ENCODE measurements at places on chromosomes 5 and 9. TPM values are rescaled to one million over a fixed set of nuclear protein-coding genes. Genes with fewer than 3 reads are reported as not detected.

MEIKIN gene
- polyA plus RNA-seq: not detected

WNK2 gene
- 16.4 TPM for polyA plus RNA-seq

- no peak for DNase-seq
Observed at GRCh38 chr5:141017943-141018342, 33.2 kb upstream of the PCDHB1 start.

DNA sequence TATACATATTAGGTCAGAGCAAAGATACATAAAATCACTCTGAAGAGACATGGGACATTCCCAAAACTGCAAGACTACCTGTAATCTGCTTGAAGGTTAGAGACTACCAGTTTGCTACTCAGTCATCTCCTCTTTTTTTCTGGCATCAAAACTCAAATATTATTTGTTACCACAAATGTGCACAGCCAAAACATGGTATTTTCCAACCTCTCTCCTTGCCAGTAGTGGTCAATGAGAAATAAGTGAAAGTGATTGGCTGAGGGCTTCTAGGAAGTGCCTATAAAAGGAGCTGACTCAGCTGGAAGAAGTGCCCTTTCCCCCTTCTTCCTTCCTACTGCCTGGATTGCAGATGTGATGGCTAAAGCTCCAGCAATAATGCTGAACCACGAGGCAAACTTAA is 13.8 kb downstream of the GZMK start:
- no peak for DNase-seq

FCN2 gene
- 0.16 TPM for polyA plus RNA-seq

ARHGEF28 gene
- 2.7 TPM for polyA plus RNA-seq

DNA sequence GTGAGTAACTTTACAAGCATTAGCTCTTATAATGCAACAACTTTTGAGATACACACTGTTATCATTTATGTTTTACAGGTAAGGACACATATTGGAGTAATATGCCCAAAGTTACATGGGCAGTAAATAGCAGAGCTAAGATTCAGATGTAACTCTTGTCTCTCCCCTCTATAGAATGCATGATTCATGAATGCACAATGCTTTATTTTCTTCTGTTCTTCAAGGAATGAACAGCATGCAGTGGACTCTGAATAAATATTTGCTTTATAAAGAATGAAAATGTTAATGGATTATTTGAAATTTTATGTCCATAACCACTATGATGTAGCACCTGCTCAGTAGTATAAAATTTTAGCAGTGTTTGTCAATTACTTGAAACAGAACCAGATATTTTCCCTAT is 629.5 kb downstream of the KCTD16 start:
- DNase-seq: no peak
